ENCODE measurements at places on chromosomes 6 and 20. TPM values are rescaled to one million over a fixed set of nuclear protein-coding genes. Genes with fewer than 3 reads are reported as not detected.

Gene MAPK13
- total RNA-seq: 40.5 TPM

Gene GNAS-AS1
- total RNA-seq: 1.6 TPM

Gene TFAP2D
- not detected for total RNA-seq

Gene SLC22A7
- not detected for total RNA-seq

Gene SNAP91
- not detected for total RNA-seq

DNA sequence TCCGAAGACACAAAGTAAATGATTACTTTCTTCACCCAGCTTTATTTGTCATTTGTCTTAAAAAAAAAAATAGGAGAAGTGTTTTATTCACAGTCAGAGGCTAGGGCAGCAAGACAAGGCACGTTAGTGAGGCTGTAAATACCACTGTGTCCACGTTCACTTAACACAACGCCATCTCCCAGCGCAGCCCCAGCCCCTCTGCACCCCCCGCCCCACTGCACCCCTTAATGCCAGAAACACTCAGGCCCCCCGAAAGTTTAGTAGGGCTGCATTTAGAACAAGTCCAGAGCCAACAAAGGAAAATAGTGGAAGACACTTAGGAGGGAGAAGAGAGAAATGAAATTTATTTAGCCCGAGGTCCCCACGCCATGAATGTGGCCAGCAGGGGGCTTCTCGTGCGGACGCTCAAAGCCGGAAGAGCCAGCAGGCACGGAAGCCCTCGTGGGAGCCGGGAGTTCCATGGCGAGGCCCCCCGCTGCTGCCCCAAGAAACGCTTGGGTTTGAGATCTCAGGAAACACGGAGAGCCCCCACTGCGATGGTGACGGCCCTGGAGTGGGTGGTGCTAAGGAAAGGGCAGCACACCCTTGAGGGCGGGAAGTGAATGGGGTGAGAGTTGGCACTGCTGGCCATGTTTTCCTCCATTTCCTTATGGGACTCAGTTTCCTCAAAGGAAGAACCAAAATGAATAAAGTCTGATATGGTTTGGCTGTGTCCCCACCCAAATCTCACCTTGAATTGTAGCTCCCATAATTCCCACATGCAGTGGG lies 50.2 kb downstream of the IYD start:
- DNase-seq: peak; percentile 66

DNA sequence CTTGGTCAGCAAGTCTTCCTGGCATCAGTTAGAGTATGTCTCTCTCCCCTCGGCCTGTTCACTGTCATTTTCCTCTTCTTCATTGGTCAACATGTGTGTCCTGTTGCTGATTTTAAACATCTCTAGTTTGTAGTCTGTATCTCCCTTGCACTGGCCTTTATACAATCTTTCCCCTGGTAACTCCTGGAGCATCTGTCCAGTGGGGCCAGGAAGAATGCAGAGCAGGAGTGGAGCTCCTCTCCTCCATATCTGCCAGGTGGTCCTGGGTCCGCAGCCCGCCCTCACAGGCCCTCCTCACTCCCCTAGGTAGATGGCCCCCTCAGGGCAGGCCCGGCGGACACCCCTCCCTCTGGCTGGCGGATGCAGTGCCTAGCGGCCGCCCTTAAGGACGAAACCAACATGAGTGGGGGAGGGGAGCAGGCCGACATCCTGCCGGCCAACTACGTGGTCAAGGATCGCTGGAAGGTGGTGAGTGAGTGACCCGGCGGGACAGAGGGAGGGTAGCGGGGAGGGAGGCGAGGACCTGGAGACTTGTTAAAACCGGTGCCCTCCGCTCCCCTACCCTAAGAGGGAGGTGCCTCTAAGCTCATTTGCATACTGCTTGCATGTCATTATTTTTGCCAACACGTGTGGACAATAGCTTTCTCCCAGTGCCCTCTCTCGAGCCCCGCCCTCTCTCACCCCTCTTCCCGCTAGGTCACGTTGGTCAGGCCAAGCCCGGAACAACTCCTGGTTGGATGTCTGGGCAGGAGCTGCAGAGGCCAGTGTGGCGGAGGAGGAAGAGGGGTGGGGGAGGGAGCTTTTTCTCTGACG lies 3.2 kb downstream of the TTBK1 start:
- DNase-seq: peak; percentile 29

- DNase-seq: no peak
Measured at GRCh38 chr6:110822249-110822648, 7.0 kb upstream of the CDK19 start.
